ENCODE measurements at places on chromosomes 7 and 10.

- peak; percentile 77 for DNase-seq
Measured at GRCh38 chr7:37728747-37729146, 45.2 kb downstream of the GPR141 start.

GRCh38 chr7:142833174-142834048 lies 21.5 kb upstream of the EPHB6 start:
- DNase-seq = peak; percentile 24

DNA sequence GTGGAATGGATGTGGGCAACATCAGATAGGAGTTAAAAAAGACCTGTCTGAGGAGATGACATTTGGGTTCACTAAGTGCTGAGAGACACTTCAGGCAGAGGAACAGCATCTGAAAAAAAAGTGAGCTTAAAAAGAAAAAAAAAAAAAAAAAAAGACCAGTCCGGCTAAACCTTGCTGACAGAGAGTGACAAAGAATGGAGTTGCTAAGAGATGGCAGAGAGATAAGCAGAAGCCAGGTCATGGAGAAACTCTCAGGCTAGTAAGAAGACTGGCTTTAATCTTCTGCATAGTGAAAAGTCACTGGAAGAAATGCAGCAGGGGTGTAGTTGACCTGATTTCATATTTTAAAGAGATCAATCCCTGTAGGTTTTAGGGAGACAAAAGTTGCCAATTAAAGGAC lies 711.1 kb upstream of the SEMA3D start:
- DNase-seq = no peak

GRCh38 chr7:156131881-156132280 lies 319.6 kb upstream of the SHH start:
- DNase-seq = no peak

- DNase-seq = no peak
Measured at GRCh38 chr10:72392571-72392970, 37.9 kb upstream of the DNAJB12 start.

DNA sequence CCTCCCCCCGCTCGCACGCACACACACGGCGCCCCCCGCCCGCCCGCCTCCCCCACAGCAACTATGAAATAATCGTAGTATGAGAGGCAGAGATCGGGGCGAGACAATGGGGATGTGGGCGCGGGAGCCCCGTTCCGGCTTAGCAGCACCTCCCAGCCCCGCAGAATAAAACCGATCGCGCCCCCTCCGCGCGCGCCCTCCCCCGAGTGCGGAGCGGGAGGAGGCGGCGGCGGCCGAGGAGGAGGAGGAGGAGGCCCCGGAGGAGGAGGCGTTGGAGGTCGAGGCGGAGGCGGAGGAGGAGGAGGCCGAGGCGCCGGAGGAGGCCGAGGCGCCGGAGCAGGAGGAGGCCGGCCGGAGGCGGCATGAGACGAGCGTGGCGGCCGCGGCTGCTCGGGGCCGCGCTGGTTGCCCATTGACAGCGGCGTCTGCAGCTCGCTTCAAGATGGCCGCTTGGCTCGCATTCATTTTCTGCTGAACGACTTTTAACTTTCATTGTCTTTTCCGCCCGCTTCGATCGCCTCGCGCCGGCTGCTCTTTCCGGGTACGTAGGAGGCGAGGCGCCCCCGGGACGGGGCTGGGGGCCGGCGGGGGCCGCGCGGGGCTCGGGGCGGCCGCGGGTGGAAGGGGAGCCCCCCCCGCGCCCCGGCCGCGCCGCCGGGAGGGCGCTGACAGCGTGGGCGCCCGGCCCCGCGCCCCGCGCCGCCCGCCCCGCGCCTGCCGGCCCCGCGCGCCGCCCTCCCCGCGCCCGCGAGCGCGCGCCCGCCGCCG lies 441 bp downstream of the BMI1 start:
- DNase-seq = peak; percentile 83

- DNase-seq = no peak
Measured at GRCh38 chr7:100077205-100077604, 4.3 kb downstream of the ZNF3 start.

- DNase-seq = no peak
Measured at GRCh38 chr10:124156524-124157260, 63.3 kb upstream of the CHST15 start.

DNA sequence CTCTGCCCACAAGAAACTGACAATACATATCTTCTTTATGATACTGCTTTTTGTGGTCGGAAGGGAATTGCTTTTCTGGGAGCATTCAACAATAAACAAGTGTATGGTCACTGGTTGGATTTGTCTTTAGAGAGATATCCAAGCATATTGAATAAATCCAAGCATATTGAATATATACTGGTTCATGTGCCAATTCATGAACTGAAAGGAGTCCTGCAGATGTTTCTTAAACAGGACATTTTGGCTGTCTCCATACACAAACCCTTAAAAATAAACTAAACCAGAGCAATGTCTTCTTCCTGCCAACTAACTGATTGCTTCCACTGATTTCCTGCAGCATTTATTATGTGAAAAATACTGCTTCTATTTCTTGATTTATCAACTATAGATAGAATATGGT lies 173.9 kb downstream of the FOXP2 start:
- DNase-seq = no peak

- no peak for DNase-seq
Measured at GRCh38 chr7:102376964-102377466, 19.1 kb upstream of the PRKRIP1 start.

GRCh38 chr7:142301923-142302550 lies 44.2 kb upstream of the PRSS58 start:
- peak; percentile 39 for DNase-seq

DNA sequence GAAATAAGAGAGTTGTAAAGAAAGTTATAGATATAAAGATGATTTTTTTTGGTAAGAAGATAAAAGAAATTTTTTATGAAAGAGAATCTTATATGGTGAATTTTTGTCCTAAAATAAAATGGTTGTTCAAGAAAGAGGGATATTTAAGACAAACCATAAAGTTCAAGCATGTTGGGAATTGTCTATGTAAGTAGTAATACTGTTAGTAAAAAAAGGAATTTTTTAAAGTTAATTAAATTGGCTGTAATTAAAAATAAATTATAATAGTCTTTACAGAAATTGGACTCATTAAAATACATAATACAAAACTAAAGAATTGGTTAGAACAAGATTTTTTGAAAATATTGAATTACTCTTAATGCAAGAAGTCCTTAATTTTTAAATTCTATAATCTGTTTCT lies 10.1 kb upstream of the DYNC2I1 start:
- DNase-seq = no peak

GRCh38 chr10:124611738-124612137 lies 132.4 kb downstream of the FAM53B start:
- DNase-seq = no peak

All from epithelial cell of esophagus (primary cell).